Activated naive CD4-positive, alpha-beta T cell treated with Interleukin-2 at 50 U/mL for 16 hours (primary cell): ENCODE measurements at places on chromosomes 11 and 22.
A peak's percentile ranks its signal among the peaks of the same experiment; 100 is the strongest.

- no peak for DNase-seq
Measured at GRCh38 chr11:84590106-84590505, 1037.0 kb downstream of the DLG2 start.

- no peak for DNase-seq
Measured at GRCh38 chr11:91394073-91394726, 830.4 kb upstream of the FAT3 start.

- DNase-seq, result no peak
Measured at GRCh38 chr11:29914203-29914930, 102.5 kb downstream of the KCNA4 start.

DNA sequence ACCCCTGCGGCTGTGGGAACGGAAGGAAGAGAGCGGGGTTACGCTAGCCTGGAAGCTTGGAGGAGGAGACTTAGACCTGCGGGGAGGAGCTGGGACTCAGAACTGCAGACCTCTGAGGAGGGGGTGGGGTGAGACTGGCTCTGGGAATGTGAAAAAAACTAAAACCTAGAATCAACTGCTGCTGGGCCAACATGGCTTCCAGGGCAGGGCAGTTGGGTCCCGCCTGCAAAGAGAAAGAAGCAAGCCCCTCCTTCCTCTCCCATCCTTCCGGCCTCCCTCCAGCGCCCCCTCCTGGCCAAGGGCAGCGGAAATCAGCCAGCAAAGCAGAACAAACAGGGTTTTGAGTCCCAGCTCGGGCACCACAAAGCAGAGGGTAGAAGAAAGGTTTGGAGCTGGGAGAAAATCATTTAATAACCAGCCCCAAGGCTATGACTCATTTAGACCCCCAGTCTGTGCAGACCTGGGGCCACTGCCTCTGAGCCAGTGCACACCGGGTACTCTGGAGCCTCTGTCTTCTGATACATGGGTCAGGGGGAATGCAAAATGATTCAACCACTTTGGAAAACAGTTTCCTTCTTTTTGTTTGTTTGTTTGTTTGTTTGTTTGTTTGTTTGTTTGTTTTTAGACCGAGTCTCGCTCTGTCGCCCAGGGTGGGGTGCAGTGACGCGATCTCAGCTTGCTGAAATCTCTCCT is 7.3 kb upstream of the NCF4 start:
- DNase-seq, result peak; percentile 89

- peak; percentile 61 for DNase-seq
Measured at GRCh38 chr11:59144579-59145345, 2.1 kb downstream of the FAM111A start.

- DNase-seq, result no peak
Measured at GRCh38 chr11:2262301-2263070, 7.9 kb downstream of the ASCL2 start.

- peak; percentile 53 for DNase-seq
Measured at GRCh38 chr11:35272391-35272902, 133.5 kb downstream of the CD44 start.

DNA sequence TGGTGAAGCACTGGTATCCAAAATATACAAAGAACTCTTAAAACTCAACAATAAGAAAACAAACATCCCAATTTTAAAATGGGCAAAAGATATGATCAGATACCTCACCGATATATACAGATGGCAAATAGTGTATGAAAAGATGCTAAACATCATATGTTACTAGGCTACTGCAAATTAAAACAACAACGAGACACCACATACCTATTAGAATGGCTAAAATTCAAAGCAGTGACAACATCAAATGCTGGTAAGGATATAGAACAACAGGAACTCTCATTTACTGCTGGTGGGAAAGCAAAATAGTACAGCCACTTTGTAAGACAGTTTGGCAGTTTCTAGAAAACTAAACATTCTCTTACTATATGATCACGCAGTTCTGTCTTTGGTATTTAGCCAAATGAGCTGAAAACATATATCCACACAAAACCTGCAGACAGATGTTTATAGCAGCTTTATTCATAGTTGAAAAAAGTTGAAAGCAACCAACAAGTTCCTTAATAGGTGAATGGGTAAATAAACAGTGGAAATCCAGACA is 38.5 kb downstream of the SIK3 start:
- DNase-seq, result no peak

DNA sequence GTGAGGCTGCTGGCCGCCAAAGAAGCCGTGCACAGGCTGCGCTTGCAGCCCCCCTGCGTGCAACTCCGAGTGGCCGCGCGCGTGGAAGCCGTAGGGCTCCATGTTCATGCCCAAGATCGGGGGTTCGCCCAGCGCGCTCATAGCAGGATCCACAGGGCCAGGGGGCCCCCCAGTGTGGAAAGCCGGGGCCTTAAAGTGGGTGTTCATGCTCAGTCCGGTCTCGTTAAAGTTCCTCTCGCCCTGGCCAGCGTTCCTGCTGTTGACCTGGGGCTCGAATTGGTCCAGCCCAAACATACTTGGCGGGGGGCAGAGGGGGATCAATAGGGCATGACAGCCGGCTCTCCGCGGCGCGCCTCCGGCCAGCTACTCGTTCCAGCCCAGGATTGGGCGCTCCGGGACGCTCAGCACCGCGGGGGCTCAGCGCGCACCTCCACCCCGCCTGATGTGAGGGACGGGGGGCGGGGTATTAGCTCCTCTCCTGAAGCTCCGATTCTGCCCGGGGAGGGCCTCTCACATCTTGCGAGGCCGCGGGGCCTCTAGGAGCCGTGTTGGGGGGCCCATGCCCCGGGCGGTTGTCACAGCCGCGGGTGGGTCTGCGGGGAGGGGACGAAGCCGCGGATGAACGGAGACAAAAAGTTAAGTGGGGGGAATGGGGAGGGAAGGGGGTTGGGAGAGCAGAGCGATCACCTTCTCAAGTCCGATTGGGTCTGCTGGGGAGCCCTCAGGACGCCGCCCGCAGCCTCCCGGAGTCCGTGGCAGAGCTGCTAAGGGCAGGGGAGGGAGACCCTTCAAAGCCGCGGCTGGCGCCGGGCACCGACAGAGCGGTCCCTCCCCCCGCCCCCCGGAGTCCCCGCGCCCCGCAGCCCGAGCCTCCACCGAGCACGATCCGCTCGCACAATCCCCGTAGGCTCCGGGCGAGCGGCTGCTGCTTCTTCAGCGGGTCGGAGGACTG is 1.0 kb downstream of the MN1 start:
- no peak for DNase-seq

- peak; percentile 19 for DNase-seq
Measured at GRCh38 chr11:71998649-71999310, at the start of gene IL18BP. Gene IL18BP, plus strand, starts transcription at chr11:71998909. Its CDS starts 1,076 bp downstream, at chr11:71999985.

DNA sequence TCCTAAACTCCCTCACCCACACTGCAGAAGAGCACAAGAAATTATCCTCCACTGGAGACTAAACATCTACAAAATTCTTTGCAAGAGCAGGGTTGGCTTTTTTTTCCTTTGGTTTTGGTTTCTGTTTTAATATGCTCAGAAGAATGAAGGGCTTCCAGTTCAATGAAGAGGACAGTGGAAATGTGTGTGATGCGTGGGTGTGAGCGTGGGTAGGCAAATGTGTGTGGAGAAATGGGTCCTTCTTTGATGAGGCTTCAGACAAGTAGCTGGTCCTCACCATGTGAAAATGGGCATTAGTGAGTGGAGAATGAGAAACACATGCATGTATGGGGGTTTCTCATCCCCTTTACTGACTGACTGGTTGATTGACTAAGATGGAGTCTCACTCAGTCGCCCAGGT is 263.3 kb upstream of the SYN3 start:
- DNase-seq, result no peak

DNA sequence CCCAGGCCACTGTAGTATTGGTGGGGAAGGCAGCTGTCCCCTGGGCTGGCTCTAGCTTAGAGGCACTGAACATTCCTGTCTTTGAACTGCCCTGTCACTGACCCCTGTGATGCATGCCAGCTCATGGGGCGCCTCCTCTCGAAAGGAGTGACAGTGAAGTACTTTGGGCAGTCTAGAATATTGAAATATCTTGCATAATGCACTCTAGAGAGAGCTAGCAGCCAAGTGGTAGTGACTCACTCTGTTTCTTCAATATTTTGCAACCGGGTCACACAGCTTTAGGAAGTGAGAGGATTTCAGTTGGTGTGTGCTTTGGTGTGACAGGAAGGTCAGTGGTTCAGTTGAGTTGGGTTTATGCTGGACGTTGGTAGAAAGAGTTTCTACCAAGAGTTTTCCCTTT is 35.5 kb upstream of the ST14 start:
- DNase-seq, result no peak
